ENCODE measurements at places on chromosomes 16 and 17.

GRCh38 chr17:8253801-8254200 is 4.7 kb downstream of the PFAS start:
- peak; percentile 9 for DNase-seq

DNA sequence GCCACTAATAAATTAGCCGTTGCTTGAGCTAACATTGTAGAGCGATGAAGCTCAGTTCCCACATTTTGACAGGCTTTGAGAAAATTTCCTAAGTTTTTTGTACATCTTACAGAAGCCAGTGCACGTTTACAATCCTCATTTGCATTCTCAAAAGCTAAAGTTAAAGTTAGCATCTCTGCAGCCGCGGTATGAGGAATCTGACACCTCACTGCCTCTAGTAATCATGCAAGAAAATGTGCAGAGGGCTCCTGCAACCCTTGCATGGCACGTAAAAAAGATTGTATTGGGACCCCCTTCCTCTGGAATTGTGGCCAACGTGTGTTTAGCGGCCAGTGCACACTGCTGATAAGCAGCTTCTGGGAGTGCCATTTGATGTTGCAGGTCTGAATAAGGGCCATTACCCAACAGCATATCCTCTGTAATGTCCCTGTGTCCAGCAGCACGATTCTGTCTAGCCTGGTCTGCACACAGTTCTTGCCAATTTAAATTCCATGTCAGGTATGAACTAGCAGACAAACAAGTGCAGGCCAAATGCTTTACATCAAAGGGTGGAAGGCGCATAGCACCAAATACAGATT is 12.4 kb upstream of the ZNF689 start:
- no peak for DNase-seq

DNA sequence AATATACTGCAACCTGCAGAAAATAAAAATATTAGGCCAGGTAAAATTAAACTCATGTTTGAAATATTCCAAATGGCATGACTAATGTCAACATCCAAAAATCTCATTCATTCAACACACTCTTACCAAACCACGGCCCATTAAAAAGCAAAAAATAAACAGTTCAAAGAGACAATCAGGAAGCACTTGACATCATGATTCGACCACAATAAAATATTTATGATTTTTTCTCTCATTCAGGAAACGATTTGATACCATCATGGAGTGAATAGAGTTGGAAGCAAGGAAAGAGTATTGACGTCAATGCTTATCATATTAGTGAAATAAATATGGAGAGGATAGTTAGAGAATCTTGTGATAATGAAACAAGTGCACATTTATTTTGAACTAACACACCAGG is 354.1 kb downstream of the KCNJ2 start:
- no peak for DNase-seq

DNA sequence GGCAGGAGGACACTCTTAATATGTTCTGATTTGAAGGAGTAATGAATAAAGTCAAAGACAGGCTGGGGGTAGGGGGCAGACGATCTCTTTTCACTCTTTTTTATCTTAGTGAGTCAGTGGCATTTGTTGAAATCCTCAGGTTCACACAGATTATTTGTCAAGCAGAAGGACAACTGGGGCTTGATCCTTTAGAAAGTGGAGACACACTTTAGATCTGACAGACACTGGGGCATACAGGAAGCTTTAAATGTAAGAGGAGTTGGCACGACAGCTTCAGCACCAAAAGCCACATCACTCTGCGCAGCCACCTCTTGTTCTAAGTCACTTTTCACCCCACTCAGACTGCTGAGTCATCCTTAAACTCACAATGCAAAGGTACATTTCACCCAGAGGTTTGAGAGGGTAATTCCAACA is 121.5 kb downstream of the STXBP4 start:
- DNase-seq: no peak

- DNase-seq: no peak
Observed at GRCh38 chr17:82101767-82102679, 4.0 kb upstream of the FASN start.

DNA sequence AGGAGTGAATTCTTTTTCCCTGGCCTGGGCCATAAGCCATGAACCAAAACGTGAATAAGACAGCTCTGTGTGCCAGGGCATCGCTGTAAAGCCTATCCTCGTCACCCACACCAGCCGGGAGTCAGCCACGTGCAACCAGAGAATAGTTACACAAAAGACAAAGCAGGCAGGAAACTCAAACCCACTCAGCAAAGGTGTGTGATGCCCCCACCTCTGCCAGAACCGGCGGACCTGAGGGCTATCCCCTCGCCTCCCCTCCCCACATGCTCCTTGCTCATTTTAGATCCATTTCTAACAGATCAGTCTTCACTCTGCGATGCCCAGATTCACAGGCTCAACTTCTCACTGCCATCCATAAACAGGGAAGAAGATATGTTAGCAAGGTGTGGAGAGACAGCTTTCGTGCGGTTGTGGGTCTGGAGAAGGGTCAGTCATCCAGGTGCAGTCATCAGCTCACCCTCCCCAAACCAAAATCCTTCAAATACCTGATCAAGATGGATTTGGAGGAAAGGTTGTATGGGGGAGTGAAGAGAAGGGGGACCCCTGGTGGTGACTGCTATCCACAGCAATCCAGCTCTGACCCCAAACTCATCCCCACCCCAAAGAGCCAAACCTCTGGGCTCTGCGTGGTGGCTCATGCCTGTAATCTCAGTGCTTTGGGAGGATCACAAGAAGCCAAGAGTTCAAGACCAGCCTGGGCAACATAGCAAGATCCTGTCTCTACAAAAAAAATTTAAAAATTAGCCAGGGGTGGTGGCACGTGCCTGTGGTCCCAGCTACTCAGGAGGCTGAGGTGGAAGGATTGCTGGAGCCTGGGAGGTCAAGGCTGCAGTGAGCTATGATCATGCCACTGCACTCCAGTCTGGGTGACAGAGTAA is 219.2 kb downstream of the C16orf78 start:
- peak; percentile 42 for DNase-seq

DNA sequence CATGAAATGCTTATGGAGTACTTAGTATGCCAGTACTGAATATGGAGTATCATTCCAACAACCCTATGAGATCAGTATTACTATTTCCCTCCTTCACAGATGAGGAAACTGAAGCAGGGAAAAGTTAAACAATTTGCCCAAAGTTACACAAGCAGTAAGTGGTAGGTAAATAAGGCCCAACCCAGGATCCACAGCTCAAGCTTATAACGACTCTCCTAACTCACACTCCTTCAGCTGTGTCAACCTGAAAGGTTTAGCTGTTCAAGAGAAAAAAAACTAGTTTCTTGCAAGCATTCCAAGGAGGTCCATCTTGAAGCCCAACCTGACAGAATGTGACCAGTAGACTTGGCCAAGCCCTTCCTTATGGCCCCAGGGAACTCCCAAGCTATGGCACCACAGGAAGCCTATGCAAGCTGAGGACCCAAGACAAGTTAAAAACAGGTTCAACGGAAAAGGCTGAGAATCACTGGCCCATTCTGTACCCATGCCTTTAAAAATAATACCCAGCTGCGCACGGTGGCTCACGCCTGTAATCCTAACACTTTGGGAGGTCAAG is 6.5 kb downstream of the CRK start:
- no peak for DNase-seq

DNA sequence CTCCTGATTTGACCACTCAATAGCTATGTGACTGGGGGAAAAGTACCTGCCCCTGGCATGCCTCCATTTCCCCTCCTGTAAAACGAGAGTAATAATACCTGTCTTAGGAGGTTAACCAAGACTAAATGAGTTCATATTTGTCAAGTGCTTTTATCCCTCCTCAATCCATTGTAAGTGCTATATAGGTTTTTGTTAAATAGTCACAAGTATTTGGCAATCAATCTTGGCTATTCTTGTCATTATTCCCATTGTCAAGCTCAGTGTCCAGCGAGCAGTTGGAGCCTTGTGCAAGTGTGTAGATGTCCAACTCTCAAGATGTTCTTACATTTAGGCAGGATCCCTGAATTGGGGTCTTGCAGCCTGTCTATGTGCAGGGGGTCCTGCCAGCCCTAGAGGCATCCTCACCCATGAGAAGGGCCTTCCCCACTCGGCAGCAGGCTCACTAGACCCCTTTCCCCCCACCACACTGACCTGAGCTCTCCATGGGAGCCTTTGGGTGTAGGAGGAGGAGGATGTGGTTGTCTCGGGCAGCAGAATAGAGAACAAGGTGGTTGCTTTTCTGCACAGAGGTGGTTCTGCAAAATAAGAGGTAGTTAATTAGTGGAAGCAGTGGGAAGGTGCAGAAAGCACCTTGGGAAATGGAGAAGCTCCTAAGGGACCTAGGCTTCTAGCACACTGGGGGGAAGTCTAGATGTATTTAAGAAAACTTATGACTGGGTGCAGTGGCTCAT is 18.0 kb downstream of the PIK3R6 start:
- no peak for DNase-seq

DNA sequence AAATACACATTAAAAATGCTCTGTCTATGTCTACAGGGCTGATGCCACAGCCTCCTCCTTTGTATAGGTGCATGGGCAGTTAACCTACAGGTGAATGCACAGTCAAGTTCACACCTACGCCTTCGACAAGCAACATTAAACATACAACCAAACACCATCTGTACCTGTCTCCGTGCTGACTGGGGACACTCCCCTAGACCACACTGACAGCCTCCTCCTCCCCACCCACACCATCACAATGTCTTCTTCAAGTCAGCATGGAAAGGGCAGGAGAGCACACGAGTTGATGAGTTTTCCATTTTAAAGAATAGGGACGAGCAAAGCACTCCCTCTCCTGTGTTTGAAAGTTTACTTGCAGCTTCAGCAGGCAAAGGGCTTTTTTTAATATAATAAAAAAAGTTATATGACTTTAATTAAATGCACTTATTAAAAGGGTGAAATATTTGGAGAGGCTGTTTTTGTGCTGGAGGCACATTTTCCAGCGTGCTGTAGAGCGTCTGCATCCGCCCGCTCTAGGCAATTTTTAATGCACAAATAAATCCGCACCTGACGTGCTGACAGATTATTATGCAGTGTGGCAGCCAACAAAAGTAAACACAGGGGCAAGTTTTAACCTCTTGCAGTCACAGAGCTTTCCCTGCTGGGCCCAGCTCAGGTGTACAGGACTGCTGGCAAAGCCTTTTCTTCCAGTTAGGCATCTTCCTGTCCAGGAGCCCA is 367.9 kb downstream of the SOX9 start:
- no peak for DNase-seq

DNA sequence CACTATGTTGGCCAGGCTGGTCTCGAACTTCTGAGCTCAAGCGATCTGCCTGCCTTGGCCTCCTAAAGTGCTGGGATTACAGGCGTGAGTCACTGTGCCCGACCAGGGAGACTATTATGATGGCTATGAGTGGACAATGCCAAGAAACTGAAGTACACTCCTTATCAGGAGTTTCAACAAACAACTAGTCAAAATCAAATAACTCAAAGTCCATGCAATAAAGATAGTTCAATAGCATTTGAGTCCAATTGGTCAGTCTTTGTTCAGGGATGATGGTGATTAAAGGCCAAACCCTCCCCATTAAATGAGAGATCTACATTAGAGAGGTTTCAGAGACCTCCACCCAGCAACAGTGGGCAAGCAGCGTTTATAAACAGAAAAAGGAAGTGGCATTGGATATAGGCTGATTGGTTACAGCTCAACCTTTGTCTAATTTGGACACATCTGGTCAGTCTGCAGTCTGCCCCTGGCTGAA is 8.0 kb downstream of the CHST5 start:
- DNase-seq: no peak

GRCh38 chr17:79216391-79216790 is 141.8 kb downstream of the ENGASE start:
- DNase-seq: no peak

- DNase-seq: no peak
Observed at GRCh38 chr17:35154196-35155165, 6.9 kb downstream of the UNC45B start.

DNA sequence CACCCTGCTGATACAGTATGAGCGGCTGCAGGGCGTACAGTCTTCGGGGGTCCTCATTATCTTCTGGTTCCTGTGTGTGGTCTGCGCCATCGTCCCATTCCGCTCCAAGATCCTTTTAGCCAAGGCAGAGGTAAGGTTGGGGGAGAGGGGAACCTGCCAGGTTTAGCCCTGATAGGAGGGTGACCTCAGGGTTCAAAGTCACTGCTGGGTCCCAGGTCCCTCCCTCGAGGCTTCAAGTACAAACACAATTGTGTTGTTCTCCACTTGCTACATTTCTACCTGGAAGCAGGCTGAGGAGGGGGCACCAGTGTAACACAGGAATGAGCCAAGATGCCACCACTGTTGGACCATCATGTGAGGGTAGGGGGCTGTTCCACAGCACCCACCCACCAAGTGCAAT is 22.4 kb downstream of the ABCC3 start:
- no peak for DNase-seq

DNA sequence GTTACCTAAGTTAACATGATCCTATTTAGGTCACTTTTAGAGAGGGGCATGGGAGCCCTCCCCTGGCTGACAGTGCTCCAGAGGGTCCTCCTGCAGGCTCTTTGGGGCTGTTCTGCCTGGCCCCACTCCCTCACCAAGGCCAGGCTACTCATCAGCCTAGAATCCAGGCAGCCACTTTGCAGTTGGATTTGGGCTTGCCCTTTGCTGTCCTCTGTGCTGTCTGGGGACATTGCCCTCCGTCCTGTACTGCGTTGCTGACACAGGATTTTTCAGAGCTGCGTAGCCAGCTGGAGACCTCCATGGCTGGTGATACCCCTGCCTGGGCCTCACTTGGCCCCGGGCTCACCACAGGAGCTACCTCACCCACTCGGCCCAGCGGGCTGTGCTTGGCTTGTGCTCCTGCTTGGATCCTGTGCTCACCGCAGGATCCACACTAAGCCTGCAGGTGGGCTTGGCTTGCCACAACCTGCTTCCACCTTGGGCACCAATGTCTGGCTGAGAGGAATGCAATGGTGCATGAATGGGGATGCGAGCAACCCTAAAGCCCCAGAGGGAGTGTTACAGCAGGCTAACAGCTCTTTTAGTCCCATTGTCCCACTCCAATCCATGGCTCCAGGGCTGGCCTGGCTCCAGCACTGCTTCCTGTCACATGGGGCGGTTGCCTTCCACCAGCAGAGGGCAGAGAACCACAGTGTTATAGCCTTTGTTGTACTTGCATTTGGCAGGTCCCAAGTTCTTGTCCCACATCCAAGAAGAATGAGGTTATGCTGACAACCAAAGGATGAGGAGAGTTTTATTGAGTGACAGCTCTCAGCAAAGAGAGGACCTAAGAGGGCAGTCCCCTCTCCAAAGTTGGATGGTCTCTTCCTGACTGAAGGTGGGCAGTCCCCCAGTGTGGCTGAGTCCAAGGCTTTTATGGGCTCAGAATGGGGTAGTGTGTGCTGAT is 21.5 kb downstream of the CCL4 start:
- DNase-seq: no peak

- no peak for DNase-seq
Observed at GRCh38 chr17:1769822-1770477, 8.1 kb downstream of the SERPINF1 start.

DNA sequence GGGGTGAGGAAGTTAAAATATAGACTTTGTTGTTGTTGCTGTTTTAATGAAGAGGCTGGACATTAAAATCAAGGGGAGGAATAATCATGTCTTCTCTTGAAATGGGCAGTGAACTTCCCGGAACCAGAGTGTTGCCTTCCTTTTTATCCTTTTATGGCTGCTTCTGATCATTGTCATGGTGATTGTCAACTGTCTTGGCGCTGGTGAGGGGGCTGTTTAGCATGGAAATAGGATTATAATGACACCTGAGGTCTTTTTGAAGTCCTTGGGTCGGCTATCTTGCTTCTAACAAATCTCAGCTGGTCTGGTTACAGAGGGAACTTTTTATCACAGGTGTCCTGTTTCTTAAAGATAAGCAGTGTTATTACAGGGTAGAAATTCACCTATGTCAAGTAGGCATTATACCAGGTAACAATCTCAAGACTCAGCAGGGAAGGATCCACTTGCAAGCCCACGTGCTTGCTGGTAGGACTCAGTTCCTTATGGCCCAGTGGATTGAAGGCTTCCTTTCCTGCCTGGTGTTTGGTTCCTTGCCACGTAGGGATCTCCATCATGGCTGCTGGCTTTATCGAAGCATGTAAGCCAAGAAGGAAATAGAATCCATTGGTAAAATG is 349.3 kb downstream of the WWOX start:
- DNase-seq: no peak

All from fibroblast of skin of scalp (primary cell).